ENCODE measurements at places on chromosomes 12 and 14.

GRCh38 chr14:62988967-62989366, 56.3 kb downstream of the KCNH5 start:
- DNase-seq = no peak

GRCh38 chr14:69948351-69948750, 69.1 kb downstream of the SMOC1 start:
- DNase-seq = no peak

DNA sequence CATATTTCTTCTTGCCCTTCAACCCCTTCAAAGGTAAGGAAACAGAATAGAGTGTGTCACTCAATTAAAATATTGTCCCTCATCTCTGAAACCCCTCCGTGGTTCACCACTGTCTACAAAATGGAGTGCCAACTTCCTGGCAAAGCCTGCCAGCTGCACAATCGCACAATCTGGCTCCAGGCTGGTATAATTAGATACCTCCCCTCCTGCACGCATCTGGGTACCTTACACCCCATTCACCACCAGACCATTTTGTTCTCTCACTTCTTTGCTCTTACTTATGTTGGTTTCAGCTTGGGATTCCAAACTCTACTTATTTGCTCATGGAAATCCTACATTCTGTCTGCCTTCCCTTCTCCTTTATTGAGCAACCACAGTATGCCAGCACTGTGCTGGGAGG, 314.9 kb downstream of the NUAK1 start:
- no peak for DNase-seq

DNA sequence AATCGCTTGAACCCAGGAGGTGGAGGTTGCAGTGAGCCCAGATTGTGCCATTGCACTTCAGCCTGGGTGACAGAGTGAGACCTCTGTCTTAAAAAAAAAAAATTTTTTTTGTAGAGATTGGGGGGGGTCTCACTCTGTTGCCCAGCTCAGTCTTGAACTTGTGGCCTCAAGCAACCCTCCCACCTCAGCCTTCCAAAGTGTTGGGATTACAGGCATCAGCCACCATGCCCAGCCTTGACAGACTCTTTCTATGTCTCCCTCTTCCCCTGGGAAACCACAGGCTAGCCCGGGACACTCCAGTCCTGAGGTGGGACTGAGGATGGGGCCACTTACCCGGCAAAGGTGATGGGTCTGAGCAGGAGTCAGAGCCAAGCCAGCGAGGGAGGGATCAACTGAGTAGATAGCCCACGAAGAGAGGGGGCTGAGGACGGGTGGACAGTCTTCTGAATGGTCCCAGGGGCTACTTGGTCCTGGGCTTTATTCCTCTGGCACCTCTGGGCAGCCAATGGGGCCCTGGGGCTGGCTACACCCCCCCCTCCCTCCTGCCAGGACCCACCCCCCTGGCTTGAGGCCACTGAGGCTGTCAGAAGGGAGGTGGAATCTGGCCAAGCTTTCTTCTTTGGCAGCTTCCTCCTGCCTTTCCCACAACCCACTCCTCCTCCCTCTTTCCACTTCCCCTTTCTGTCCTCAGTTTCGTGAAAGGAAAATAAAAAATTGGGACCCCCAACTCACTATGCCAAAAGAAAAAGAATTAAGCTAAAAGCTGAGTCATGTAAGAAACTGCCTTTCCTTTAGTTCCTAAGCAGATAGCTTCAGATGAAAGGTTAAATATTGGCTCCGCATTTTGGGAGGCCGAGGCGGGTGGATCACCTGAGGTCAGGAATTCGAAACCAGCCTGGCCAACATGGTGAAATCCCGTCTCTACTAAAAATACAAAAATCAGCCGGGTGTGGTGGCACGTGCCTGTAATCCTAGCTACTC, at the start of gene SDS:
TSS of gene SDS (minus strand) at position 453 of the 981 bp plus-strand sequence. CDS start 4,179 bp downstream, outside the sequence.
- DNase-seq = peak; percentile 72

- DNase-seq = no peak
These were observed 6.5 kb upstream of the AQP2 start for GRCh38 chr12:49944046-49944445.

- DNase-seq = no peak
These were observed 14.3 kb downstream of the AGAP2 start for GRCh38 chr12:57724003-57724935.

DNA sequence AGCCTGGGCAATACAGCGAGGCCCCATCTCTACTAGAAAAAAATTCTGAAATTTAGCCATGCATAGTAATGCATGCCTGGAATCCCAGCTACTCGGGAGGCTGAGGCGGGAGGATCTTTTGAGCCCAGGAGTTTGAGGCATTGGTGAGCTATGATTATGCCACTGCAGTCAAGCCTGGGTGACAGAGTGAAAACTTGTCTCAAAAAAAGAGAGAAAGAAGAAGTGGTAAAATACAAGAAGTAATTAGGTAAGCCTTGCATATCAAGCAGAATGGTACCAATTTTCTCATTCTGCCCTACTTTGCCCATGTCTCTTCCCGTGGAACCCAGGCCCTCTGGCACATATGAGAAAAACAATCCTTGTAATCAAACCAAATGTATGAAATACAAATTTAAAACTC, 70.7 kb downstream of the SUSD6 start:
- DNase-seq = peak; percentile 55

- DNase-seq = peak; percentile 16
These were observed 100.1 kb downstream of the PAH start for GRCh38 chr12:102816816-102817434.

- no peak for DNase-seq
These were observed 19.4 kb downstream of the NCKAP5L start for GRCh38 chr12:49808686-49809380.

- no peak for DNase-seq
These were observed 234.2 kb upstream of the RGS6 start for GRCh38 chr14:71698027-71698426.

- no peak for DNase-seq
These were observed 23.6 kb upstream of the ATF1 start for GRCh38 chr12:50740307-50740706.

- peak; percentile 49 for DNase-seq
These were observed 47.2 kb downstream of the SPPL3 start for GRCh38 chr12:120856980-120857379.

DNA sequence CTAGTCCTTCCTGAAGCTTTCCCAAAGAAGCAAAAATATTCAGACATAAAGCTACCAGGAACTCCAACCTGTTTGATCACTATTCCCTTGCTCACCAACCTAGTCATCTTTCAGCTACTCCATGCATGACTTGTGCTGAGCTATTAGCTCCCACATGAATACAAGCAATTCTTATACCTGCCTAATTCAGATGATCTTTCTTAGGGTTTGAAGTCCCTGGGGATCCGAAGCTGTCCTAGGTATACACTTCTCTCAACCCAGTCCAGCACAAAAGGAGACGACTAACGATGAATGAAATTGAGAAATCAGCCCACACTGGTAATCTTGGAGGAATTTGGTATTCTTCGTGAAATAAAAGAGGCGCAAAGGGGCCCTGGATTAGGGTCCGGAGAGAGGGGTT, 631 bp upstream of the PTGR2 start:
- DNase-seq = no peak

- DNase-seq = no peak
These were observed 42.9 kb upstream of the CSRNP2 start for GRCh38 chr12:51126297-51126696.

GRCh38 chr14:36683083-36683724, 21.5 kb downstream of the PAX9 start:
- DNase-seq = no peak

GRCh38 chr12:4039931-4040330, 166.7 kb upstream of the PARP11 start:
- no peak for DNase-seq

GRCh38 chr12:124314207-124314606, 19.3 kb downstream of the RFLNA start:
- no peak for DNase-seq

GRCh38 chr14:69539631-69540410, 34.9 kb downstream of the CCDC177 start:
- peak; percentile 85 for DNase-seq

GRCh38 chr12:81284137-81284536, 206.3 kb downstream of the ACSS3 start:
- DNase-seq = no peak

GRCh38 chr12:56257071-56257470, 1.1 kb downstream of the ANKRD52 start:
- no peak for DNase-seq

DNA sequence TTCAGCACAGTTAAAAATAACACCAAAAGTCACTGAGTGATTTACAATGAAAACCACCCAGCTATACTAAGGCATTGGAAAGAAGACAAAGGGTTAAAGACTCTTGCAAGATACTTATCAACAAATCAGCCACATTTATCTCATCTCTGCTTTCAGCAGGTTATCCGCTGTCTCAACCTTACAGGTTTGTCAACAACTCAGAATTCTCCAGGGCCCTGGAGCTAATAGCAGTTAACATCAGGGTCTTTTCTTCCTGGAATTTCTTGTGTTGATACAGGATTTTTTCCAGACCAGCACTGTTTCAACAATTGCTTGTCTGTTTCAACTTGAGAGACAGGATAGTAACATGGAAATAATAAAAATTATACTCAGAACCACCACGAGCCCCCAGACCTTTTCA, 3.5 kb downstream of the PKP2 start:
- DNase-seq = no peak

DNA sequence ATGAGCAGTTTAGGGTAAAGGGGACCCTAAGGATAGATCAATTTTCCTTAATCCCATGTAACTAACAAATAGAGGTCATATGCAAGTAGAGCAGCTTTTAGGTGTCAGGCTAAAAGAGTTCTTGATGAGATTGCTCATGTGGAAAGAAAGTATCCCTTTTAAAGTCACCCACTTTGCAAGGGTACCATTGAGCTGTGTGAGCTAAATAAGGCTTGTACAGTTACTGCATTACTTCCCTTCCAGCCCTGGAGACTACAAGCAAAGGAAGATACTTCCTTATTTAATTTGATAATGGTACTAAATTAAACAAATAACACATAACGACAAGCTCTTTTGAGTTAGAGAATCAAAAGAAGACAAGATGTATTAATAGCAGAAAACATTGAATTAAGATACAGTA, 191.7 kb downstream of the TMX1 start:
- DNase-seq = no peak

- DNase-seq = no peak
These were observed 271 bp downstream of the DNAI7 start for GRCh38 chr12:25194722-25195055.

GRCh38 chr14:99784508-99784907, 8.7 kb upstream of the EML1 start:
- no peak for DNase-seq

- peak; percentile 60 for DNase-seq
These were observed 39.7 kb upstream of the FOS start for GRCh38 chr14:75238756-75239455.

- DNase-seq = no peak
These were observed 42.1 kb downstream of the C14orf132 start for GRCh38 chr14:96081224-96081623.

DNA sequence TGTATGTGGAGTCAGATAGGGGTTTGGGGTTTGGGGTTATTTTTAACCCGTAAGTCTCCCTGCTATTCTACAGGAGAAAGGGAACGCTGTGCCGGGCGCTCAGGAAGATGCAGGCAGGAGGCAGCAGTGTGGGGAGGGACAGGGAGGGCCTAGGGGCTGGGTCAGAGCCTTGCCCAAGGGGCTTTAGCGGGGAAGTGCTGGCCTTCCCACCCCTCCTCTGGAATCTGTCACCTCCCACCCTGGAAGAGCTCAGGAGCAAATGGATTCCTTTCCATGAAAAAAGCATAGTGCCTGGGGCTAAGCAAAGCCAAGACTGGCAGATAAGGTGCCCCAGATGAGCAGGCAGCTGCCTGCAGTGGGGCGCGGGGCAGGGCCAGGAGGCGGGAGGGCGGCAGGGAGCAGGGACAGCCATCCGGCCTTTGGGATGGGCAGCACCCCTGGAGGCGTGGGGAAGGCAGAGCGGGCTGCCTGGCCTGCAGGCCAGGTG, 7.3 kb upstream of the INF2 start:
- DNase-seq = no peak

DNA sequence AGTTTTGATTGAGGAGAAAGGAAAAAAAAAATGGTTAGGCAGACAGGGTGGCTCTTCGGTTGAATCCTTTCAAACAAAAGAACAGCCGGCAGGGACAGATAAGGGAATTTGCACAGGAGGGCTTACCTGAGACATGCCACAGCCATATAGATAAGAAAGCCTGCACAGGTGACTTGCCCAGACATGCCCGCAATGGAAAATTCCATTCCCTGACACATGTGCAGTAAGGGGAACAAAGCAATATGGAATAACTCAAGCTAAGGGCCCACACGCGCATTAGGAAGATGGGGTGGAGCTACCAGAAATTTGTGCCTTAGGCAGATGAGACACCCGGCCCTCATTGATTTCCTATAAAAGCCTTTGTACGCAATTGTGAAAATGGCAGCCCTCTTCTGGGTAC, 86.7 kb downstream of the TMEM260 start:
- no peak for DNase-seq

- DNase-seq = no peak
These were observed 277.4 kb upstream of the GRIP1 start for GRCh38 chr12:66956300-66956699.

- DNase-seq = no peak
These were observed 514.3 kb upstream of the SEL1L start for GRCh38 chr14:82047777-82048470.

GRCh38 chr12:5577211-5577612, 145.3 kb downstream of the NTF3 start:
- no peak for DNase-seq

GRCh38 chr14:88154926-88155325, 150.0 kb downstream of the GPR65 start:
- DNase-seq = peak; percentile 51

All from inflammatory macrophage treated with lipopolysaccharide for 4 hours (primary cell).